ENCODE measurements at places on chromosomes 3 and 15.

DNA sequence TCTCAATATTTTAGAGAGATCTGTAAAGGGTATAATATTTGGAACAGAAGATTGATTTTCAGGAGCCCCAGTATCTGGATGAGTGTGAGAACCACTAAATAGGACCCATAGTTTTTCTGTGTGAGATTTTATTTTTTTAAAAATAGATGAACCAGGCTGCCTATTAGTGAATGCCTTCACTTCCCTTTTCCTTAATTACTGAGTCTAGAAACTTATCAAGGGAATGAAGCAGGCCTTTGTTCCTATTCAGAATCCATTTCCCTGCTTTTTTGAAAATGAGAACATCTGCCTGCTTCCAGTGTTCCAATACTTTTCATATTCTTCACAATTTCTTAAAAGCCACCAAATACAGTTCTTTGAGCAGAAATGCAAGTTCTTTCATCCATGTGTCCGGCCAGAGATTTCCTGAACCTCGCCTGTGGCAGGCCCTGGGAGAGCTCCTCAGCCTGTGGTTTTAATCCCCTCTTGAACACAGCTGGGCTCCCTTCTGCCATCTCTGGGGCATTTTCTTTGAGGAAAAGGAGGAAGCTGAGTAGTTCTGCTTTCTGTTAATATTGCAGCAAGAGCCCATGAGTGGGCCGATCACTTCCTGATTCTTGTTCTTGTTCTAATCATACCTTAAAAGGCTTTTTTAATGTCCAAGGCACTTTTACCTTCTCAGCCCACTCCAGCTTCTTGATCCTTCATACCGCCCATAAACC is 4.7 kb downstream of the EHD4 start:
- DNase-seq, result no peak

- DNase-seq, result no peak
Measured at GRCh38 chr15:86837294-86838061, 757.8 kb downstream of the AGBL1 start.

GRCh38 chr3:67127254-67127653 is 129.1 kb downstream of the KBTBD8 start:
- no peak for DNase-seq

GRCh38 chr15:65929573-65929972 is 60.3 kb downstream of the RAB11A start:
- DNase-seq, result no peak

DNA sequence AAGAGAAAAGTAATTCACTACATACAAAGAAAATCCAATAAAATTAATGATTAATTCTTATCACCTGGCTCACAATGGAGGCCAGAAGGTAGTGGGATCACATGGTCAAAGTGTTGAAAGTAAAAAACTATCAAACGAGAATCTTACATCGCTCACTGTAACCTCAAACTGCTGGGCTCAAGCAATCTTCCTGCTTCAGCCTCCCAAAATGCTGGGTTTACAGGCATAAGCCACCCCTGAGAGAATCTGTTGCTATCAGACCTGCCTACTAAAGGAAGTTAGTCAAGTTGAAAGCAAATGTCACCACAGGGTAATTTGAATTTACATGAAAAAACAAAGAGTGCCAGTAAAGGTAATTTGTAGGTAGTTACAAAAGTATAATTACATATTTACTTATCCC is 103.3 kb downstream of the PCCB start:
- no peak for DNase-seq

DNA sequence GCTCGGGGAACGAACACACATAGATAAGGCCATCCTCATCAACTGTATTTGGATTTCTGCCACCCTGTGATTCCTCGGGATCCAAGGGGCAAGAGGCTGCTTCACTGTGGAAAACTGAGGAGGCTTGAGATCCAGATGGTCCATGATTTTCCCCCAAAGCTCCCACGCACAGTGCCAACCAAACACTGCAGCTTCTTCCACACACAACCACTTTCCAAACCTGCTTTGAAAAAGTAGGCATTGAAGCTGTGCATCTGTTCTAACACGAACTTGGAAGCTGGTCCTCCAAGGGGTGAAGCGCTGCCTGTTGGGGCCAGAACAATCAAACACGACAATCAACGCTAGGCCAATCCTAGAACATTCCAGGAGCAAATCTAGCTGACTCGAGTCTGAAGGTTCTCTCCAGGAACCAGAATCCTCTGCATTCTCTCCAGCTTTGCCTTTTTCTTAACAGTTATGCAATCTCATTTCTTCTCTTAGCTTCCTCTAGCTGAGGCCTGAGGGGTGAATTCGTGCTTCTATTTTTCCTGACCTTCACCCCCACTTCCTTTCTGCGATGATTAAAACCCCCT is 104.4 kb downstream of the LRRK1 start:
- DNase-seq, result no peak

DNA sequence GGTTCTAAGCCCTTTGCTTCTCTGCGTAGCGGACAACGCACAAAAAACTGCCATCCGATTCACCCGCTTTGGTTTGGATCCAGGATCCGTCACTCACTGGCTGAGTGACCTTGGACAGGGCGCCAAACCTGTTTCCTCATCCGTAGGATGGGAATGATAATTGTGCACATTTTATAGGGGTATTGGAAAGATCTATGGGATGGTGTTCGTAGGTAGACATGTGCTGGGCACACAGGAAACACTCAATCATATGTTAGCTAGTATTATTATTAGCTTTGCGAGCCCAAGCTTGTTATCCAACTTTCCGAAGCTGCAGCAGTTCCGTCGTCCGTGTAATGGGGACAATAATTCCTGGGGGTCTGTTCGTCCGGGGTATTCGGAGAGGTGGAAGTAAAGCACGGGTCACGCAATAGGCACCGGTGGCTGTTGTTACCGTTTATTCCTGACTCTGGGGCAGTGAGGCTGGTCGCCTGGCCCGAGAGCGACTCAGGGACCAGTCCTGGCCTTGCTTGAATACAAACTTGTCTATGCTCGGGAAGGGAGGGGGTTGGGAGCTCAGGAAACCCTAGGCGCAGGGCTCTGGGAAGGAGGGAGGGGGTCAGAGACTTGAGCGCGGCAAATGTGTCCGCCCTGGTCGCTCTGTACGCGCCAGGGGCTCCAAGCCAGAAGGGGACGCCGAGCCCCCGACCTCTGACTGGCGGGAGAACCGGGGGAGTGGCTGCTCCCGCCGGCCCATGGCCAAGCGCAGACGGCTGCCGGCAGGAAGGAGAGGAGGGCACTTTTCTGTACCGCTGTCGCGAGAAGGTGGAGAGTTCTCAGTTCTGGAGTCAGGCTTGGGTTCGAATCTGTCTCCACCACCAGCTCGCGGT is 1.3 kb downstream of the SPSB4 start:
- no peak for DNase-seq

- DNase-seq, result no peak
Measured at GRCh38 chr3:66538390-66538789, 37.6 kb upstream of the LRIG1 start.
